ENCODE measurements at places on chromosomes 2 and 18.
A peak's percentile ranks its signal among the peaks of the same experiment; 100 is the strongest.

- no peak for DNase-seq
Observed at GRCh38 chr2:147933931-147934330, 86.6 kb downstream of the ORC4 start.

DNA sequence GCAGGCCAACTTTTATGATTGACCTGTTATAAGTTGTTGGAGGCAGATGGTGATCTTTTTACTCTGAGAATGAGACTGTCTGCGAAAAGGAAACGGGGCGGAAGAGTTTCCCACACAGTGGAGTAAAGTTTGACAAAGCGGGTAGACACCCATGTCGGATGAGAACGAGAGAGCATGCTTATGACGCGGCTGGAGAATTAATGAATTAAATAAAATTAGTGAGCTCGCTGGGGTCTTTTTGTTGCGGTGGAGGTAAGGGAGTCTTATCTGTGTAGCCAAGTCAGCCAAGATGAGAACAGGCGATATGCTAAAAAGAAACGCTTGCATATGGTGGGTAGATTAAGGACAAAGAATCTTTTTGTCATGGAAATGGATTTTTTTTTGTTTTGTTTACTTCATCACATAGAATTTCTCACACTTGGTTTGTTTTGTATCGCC, 1.8 kb downstream of the SALL3 start:
- DNase-seq, result no peak

- no peak for DNase-seq
Observed at GRCh38 chr2:62382122-62382521, 123.9 kb downstream of the TMEM17 start.

GRCh38 chr2:240400371-240401161, 34.9 kb upstream of the GPC1 start:
- DNase-seq, result peak; percentile 26

GRCh38 chr2:72145289-72145657, 2.4 kb downstream of the CYP26B1 start:
- peak; percentile 26 for DNase-seq

- DNase-seq, result no peak
Observed at GRCh38 chr2:71067567-71068217, 756 bp upstream of the NAGK start.

DNA sequence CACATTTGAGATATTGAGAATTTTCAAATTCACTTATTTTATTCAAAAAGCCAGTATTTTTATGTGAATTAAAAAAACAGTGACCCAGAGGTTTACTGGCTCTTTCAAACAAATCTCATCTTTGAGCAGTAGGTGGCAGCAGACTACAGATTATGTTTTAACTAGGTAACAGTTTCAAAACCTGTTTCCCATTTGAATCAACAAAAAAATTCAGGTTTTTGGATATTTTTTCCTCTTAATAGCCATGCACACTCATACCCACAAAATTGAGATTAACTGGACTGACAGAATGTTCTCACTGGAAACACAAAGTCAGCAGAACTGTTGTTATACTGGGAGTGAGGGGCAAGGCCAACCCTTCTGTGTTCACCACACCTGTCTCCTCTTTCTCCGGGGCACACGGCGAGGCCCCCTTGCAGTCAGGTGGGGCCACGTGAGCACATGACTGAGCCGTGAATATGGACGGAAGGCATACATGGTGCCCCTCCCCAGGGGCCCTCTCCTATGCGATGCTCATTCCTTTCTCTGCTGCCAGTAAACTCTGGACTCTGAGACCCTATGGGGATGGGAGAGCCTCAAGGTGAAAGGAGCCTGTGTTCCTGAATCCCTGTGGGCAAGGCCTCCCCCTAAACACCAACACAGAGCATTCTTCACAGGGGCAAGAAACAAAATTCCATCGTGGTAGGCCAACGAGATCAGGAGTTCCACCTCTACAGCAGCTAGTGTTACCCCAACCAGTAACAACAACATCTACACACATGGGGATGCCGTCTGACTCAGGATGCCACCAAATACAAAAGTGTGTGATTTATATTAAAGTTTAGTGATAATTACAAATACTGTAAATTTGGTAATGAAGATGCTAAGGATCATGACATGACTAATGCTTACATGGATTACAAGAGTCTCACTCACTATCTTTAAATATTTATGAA, 80.4 kb downstream of the LPIN2 start:
- no peak for DNase-seq

Measured in activated CD4-positive, CD25-positive, alpha-beta regulatory T cell treated with anti-CD3 and anti-CD28 coated beads, Interleukin-2, amount 50 U/mL, for 72 hours (primary cell).